GM06990 (cell line): ENCODE measurements at places on chromosomes 5 and 9.

GRCh38 chr9:129482521-129483414, 138.1 kb downstream of the C9orf50 start:
- no peak for DNase-seq

GRCh38 chr5:116865651-116866050, 291.0 kb upstream of the SEMA6A start:
- no peak for DNase-seq

- no peak for DNase-seq
Observed at GRCh38 chr5:109693535-109694400, 4.0 kb downstream of the MAN2A1 start.

GRCh38 chr5:151862811-151863472, 61.7 kb downstream of the GLRA1 start:
- peak; percentile 13 for DNase-seq

DNA sequence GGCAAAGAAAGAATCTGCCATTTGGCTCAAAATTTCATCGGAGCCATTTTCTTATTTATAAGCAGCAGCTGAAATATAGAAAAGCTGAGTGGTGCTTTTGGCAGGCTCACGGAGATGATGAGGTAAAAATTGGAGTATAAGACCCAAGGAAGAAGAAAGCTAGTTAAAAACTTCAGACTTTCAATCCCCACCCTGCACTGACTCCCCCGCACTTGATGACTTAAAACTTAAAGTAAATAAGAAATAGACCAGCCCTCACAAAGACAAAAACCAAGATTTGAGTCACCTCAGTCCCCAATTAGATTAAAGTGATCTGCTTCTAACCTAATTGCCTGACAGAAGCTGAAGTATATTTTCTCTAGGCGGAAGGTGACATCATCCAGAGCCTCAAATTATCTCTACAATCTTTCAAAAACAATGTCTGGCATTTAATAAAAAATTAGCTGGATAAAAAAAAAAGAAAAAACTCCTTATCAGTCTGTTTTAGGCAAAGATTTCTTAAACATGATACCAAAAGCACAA, 124.0 kb upstream of the PJA2 start:
- DNase-seq = no peak

- DNase-seq = no peak
Observed at GRCh38 chr5:53917095-53917494, 356.7 kb downstream of the NDUFS4 start.

DNA sequence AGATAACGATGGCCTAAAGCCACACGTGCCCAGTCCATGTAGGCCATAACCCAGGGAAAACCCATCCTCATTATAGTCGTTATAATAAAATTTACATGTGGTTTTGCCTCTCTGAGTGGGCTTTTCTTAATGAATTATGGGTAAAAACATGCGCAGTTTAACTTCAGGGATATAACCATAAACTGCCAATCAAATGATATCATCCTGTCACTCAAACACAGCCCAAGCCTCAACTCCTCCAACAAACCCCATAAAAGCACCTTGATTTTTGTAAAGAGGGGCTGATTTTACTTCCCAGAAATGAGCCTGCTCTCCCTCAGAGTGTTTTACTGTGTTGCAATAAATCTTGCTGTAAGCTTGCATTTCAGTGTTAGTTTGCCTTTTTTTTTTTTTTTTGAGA, 15.8 kb upstream of the SETX start:
- no peak for DNase-seq
